ENCODE measurements at places on chromosomes 6 and 20. TPM values are rescaled to one million over a fixed set of nuclear protein-coding genes. Genes with fewer than 3 reads are reported as not detected.

The HSPA1B gene
- total RNA-seq = 136 TPM

The OPRL1 gene
- 0.36 TPM for total RNA-seq

The PGBD1 gene
- total RNA-seq = 7.1 TPM

The GPRC6A gene
- not detected for total RNA-seq

The BPIFA1 gene
- total RNA-seq = not detected

The IL20RA gene
- total RNA-seq = 0.22 TPM

The PROKR2 gene
- total RNA-seq = not detected

Data from epithelial cell of proximal tubule (primary cell).